ENCODE measurements at places on chromosomes 5 and 9. TPM values are rescaled to one million over a fixed set of nuclear protein-coding genes. Genes with fewer than 3 reads are reported as not detected.

GRCh38 chr9:119839888-119840287, 470.7 kb upstream of the BRINP1 start:
- H3K4me1 ChIP-seq = no peaks in the 10 kb centered on the region
- no peak for DNase-seq
- H3K36me3 ChIP-seq = no peaks in the 10 kb centered on the region

DNA sequence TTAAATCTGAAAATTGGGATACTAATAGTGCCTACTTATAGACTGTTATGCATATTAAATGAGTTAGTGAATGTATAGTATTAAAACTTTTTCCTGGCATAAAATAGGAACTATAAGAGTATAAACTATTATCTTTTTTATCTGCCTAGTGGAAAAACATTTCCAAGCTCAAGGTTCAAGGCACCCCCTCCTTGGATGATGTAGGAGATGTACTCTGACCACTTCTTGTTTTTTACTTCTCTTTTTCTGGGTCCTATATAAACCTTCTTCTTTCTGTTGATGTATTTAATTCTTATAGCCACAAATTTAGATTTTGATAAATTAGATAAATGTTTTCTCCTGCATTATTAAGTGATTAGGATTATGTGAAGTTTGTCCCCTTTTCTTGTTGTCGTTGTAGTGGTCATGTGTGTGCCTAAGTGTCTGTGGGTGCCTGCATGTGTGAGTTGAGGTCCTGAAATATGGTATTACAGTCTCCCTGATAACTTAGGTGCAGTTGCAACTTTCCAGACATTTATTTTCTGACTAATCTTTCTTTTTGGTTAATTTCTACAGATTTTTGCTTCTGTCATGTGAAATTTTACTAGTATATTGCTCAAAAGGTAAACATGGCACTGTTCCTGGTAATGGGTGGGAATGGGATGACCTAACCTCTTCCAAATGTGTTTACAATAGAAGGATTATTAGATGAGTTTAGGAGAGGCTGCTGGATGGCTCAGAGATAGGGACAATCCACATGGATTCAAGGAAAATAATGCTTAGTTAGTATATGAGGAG, 160.8 kb upstream of the CDKN2B start:
- H3K27me3 ChIP-seq = no peaks in the 10 kb centered on the region
- no peak overlapping the region for H3K27ac ChIP-seq
- no peak overlapping the region for H3K4me3 ChIP-seq
- DNase-seq = no peak
- no peaks in the 10 kb centered on the region for H3K4me1 ChIP-seq

DNA sequence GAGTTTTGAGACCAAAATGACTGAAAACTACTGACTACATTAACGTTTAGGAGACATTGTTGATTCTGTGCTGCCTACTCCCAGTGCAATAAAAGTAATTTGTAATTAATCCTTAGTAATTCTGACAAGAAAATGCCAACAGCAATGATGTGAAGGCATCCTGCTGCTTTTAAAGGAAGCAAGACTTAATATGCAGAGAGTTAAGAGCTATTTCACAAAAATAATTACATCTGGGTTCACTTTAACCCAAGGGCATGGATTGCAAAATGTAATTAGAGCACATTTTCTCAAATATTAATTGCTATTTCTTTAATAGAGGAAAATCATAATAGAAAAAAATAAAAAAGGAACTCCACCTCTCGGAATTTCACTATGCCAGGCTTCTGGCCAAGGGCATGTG, 22.7 kb upstream of the TNFSF8 start:
- H3K27ac ChIP-seq = no peak overlapping the region
- DNase-seq = no peak
- H3K4me3 ChIP-seq = no peak overlapping the region
- peaks cover 2% of the 10 kb centered on the region for H3K4me1 ChIP-seq
- no peaks in the 10 kb centered on the region for H3K27me3 ChIP-seq
- H3K36me3 ChIP-seq = no peaks in the 10 kb centered on the region

DNA sequence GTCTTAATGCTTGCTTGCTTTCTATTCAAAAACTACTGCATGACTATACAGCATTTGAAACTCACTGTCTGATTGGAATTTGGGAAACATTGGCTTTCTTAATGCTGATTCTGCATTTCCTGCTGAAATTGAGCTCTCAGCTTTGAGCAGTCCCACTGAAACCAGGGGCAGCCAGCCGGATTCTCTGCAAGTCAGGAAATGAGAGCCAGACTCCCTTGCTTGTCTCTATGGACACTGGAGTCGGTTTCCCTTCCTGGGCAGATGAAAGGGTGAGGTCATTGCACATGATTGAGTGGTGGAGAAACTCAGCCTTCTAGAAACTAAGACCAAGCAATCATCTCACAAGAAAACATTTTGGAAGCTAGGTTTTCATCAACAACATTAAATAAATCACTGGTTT, 119.7 kb upstream of the SPATA31C2 start:
- no peaks in the 10 kb centered on the region for H3K36me3 ChIP-seq
- H3K27ac ChIP-seq = no peak overlapping the region
- no peaks in the 10 kb centered on the region for H3K27me3 ChIP-seq
- DNase-seq = no peak
- H3K4me1 ChIP-seq = no peaks in the 10 kb centered on the region

DNA sequence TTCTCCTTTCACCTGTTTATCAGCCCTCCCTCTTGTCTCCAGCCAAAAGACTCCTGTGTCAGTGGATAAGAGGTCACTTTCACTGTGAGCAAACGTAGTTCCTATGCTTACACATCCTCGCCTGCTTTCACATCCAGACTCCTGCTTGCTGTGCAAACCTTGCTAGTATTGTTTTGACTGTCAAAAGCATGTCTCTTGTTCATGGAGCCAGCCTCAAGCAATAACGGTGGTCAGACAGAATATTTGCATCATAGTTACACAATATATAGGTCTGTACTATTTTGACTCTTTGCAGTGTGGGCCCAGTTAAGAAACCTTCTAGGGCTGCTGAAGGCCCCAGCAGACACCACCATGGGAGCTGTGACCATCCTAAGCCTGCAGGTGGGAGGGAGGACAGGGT, 420.0 kb downstream of the SEMA5A start:
- H3K27me3 ChIP-seq = no peaks in the 10 kb centered on the region
- no peaks in the 10 kb centered on the region for H3K36me3 ChIP-seq
- no peaks in the 10 kb centered on the region for H3K4me1 ChIP-seq
- H3K27ac ChIP-seq = no peak overlapping the region

DNA sequence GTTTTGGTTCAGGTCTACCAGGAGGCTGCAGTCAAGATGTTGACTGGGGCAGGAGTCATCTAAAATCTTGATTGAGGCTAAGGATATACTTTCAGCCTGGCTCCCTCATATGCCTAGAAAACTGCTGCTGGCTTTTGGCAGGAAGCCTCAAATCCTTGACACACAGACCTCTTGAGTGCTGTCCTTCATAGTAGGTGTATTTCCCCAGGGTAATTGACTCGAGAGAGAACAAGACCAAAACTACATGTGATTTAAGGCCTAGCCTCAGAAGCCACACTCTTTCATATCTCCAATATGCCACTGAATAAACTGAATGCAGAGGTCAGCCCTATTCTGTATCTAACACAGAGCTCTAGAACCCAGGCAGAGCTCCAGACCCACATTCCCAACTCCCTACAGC, 402.3 kb upstream of the ADAMTS16 start:
- H3K36me3 ChIP-seq = no peaks in the 10 kb centered on the region
- no peaks in the 10 kb centered on the region for H3K4me1 ChIP-seq
- H3K4me3 ChIP-seq = no peak overlapping the region
- no peak for DNase-seq
- H3K27me3 ChIP-seq = no peaks in the 10 kb centered on the region

- H3K27me3 ChIP-seq = no peaks in the 10 kb centered on the region
- H3K27ac ChIP-seq = no peak overlapping the region
- H3K4me3 ChIP-seq = no peak overlapping the region
- no peak for DNase-seq
- no peaks in the 10 kb centered on the region for H3K36me3 ChIP-seq
Observed at GRCh38 chr5:125848751-125849150, 574.5 kb upstream of the GRAMD2B start.

- DNase-seq = no peak
- H3K4me1 ChIP-seq = no peaks in the 10 kb centered on the region
Observed at GRCh38 chr5:105587963-105588662, 2025.5 kb upstream of the NUDT12 start.

DNA sequence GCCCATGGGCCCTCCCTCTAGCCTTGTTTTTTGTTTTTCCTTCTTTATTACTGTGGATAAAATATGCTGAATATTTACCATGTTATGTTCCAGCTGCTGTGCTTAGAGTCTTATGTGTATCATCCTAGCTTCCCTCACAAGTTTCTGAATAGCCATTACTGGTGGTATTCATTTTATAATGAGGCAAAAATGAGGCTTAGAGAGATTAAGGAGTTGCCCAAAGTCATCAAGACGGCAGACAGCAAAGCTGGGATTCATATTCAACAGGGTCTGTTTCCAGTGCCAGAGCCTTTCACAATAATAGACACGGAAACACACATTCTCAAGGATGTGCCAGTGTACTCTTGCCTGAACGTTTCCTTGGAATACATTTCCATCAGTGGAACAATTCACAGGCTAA, 258.1 kb downstream of the CTNND2 start:
- no peak for DNase-seq
- no peaks in the 10 kb centered on the region for H3K4me1 ChIP-seq
- no peaks in the 10 kb centered on the region for H3K27me3 ChIP-seq
- no peaks in the 10 kb centered on the region for H3K36me3 ChIP-seq
- H3K27ac ChIP-seq = no peak overlapping the region

GRCh38 chr5:168670881-168671575, 91.9 kb upstream of the PANK3 start:
- no peak overlapping the region for H3K27ac ChIP-seq
- no peaks in the 10 kb centered on the region for H3K36me3 ChIP-seq
- DNase-seq = no peak
- no peaks in the 10 kb centered on the region for H3K4me1 ChIP-seq

GRCh38 chr5:75992753-75993152, 90.4 kb upstream of the SV2C start:
- H3K27me3 ChIP-seq = no peaks in the 10 kb centered on the region
- no peaks in the 10 kb centered on the region for H3K4me1 ChIP-seq
- H3K4me3 ChIP-seq = no peak overlapping the region
- no peak overlapping the region for H3K27ac ChIP-seq

DNA sequence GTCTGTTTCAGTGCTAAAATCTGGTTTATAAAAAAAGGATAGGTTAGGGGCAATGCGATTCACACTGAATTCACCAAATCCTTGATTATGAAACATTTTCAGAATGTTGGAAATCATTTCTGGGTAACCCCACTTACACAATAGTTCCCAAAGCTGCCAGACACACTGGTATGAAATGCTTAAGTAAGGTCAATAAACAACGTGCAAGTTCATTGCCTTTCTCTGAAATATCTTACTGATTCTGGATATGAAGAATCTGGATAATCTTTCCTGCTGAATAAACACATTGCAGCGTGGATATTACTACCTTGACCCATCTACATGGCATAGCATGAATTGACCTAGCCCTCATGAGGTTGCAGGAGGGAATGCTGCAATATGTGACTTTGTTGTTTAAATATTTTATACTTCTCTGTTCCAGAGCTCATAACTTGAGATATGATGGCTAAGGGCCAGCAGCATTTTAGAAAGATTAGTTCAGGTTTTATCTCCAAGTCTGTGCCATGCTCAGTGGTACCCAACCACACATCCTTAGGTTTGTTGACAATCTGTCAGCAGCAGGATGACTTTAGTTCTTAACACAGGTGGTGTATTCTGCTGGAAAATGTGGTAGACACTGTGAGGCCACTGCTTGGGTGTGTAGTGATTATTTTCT, 121.0 kb downstream of the NREP start:
- peaks cover 4% of the 10 kb centered on the region for H3K27me3 ChIP-seq
- no peak for DNase-seq
- no peaks in the 10 kb centered on the region for H3K36me3 ChIP-seq
- H3K27ac ChIP-seq = no peak overlapping the region
- no peaks in the 10 kb centered on the region for H3K4me1 ChIP-seq

The ADRB2 gene
- 7.9 TPM for total RNA-seq

The SLC6A19 gene
- not detected for total RNA-seq

The DAP gene
- 35.0 TPM for total RNA-seq

DNA sequence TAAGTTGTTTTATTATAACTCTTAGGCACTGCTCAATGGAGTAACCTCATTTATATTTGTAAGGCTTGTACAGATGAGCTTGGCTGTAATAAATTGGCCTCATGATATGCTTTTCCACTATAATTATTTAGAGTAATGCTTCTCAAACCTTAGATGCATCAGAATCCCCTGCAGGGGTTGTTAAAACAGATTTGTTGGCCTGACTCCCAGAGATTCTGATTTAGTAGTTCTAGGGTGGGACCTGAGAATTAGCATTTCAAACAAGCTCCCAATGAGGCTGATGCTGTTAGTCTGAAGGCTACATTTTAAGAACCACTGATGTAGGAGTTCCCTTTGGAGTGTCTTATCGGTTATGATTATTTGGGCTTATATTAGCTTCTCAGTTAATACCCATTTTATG, 38.2 kb upstream of the ARSB start:
- no peak overlapping the region for H3K27ac ChIP-seq
- H3K36me3 ChIP-seq = no peaks in the 10 kb centered on the region
- H3K4me3 ChIP-seq = no peak overlapping the region
- DNase-seq = no peak

The RANBP17 gene
- total RNA-seq = not detected

GRCh38 chr5:87752362-87752761, 339.6 kb upstream of the CCNH start:
- DNase-seq = no peak
- H3K36me3 ChIP-seq = no peaks in the 10 kb centered on the region
- no peak overlapping the region for H3K4me3 ChIP-seq
- no peaks in the 10 kb centered on the region for H3K27me3 ChIP-seq
- no peaks in the 10 kb centered on the region for H3K4me1 ChIP-seq

- peaks cover 10% of the 10 kb centered on the region for H3K36me3 ChIP-seq
- H3K4me1 ChIP-seq = no peaks in the 10 kb centered on the region
- H3K27me3 ChIP-seq = no peaks in the 10 kb centered on the region
- no peak overlapping the region for H3K27ac ChIP-seq
- no peak overlapping the region for H3K4me3 ChIP-seq
Observed at GRCh38 chr5:119501671-119502179, 49.4 kb downstream of the HSD17B4 start.

The N4BP3 gene
- total RNA-seq = 8.1 TPM

The CLIC3 gene
- total RNA-seq = 17.7 TPM

The SLC25A2 gene
- 0.49 TPM for total RNA-seq

The CER1 gene
- not detected for total RNA-seq

Measured in T-cell (primary cell).